ENCODE measurements at places on chromosomes 2 and 18.

DNA sequence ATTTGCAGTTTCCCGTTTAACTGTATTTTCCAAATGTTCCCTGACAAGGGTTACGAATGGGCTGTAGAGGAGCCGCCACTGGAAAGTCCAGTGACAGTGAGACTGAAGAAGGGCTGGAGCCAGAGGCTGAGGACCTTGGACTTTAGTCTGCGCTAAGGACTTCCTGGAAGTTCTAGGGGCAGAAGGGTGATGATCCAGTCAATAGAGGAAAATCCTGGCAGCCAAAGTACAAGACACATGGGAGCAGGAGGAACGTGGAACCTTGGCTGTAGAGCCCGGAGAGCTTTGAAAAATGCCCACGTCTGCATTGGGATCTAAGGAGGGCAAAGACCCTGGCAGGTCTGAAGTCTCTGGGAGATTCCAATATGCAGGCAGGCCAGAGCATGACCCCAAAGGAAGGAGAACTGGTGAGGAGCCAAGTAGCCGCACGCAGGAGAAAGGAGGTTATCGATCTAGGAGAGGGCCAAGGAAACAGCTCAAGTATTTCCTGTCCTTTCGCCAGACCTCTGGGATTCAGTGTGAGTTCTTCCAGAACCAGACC is 28.5 kb downstream of the MBP start:
- no peak for DNase-seq

DNA sequence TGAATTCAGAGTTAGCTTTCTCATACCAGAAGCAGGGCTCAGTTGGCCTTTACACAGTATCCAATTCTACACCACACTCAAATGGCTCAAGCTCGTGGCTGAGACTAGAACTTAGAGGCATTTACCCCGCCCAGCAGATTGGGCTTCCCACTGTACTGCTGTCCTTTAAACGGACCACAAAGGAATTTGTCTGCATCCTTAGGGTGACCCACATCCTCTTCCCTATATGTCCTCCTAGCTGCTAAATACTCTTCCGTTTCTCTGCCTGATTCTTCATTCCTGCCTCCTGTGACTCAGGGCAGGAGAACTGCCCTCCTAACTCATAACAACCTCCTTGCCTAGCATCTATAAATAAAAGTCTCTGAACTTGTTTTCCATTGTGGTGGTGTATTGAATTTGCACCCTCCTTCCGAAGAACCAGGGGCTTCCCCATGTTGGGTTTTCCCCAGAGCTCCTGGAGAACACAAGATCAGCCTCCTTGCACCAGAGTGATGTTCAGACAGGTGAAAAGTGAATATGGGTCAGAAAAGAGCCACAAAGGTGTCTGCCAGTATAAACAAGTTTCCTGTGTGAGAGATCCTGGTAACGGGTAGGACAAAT is 32.0 kb upstream of the MC4R start:
- DNase-seq: no peak

GRCh38 chr2:34037157-34037556 is 438.1 kb upstream of the FAM98A start:
- DNase-seq: no peak

- no peak for DNase-seq
Observed at GRCh38 chr2:152036611-152037469, 62.0 kb downstream of the CACNB4 start.

GRCh38 chr2:26752656-26753055 is 11.4 kb upstream of the SLC35F6 start:
- no peak for DNase-seq

DNA sequence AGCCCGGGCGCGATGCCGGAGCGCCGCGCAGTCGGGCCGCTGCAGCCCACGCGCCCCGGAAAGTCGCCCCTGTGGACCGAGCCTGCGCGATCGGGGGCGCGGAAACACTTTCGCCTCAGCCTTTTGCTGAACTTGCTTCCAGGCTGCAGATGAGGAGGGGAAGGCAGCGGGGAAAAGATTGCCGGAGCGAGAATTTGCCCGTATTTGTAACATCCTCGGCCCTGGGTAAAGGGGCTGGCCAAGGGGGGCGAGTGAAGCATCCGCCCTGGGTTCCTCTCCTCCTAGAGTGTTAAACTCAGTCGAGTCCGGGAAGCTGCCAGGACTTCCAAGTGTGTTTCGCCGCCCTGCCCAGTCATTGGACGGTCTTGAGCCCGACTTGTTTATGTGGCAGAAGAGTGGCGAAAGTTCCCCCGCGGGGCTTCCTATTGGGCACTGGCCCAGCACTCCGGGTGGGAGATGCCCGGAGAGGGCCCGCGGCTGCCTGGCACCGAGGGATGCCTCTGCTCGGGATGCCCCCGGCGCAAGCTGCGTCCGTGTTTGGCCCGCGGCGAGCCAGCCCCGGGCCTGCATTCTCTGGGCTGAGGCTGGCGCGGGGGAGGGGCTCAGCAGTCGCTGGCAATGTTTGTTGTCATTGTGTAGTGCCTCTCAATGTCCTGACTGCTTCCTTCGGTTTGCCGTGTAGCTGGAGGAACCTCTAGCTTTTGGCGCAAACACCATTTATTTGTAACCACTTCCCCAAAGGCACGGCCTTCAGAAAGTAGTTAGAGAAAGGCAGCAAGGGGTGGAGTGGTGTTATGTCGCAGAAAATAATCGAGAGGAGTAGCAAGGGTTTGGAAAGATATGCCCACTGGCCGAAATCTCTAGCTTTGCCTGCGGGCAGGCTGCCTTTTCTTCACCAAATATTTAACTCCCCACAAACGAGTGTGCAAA is 1.1 kb downstream of the CYBRD1 start:
- no peak for DNase-seq
